ENCODE measurements at places on chromosomes 7 and 10.

DNA sequence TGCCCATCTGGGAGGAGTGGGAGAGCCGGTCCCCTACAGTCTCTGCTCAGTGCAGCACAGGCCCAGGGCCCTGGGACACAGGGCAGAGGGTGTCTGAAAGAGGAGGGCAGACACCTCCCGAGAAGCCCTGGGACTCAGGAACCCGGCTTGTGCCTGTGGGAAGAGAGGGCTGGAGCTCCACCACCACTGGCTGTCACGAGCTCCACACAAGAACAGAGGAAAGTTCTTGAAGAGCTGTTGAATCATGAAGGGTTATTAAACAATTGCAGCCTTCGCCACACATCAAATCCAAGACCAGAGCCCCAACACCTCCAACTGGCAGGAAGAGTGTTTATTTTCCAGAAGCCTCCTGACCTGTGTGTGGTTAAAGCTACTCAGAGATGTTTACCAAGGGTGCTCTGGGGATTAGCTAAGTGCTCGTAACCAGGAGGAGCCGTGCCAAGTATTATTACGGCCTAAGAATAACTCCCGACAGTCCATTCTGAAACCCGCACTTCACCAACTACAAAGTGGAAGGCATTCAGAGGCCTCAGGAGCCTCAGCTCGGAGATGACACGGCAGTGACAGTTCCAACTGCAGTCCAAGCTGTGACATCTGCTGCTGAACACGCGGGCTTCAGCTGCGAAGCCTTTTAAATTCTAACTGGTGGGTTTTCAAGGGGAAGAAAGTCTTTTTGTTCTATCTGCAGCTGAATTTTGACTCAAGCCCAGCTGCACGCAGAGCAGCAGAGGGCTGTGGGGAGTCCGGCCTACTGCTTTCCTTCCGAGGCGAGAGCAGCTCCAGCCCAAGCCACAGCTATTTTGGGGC is 75.1 kb downstream of the MAD1L1 start:
- no peak for DNase-seq

DNA sequence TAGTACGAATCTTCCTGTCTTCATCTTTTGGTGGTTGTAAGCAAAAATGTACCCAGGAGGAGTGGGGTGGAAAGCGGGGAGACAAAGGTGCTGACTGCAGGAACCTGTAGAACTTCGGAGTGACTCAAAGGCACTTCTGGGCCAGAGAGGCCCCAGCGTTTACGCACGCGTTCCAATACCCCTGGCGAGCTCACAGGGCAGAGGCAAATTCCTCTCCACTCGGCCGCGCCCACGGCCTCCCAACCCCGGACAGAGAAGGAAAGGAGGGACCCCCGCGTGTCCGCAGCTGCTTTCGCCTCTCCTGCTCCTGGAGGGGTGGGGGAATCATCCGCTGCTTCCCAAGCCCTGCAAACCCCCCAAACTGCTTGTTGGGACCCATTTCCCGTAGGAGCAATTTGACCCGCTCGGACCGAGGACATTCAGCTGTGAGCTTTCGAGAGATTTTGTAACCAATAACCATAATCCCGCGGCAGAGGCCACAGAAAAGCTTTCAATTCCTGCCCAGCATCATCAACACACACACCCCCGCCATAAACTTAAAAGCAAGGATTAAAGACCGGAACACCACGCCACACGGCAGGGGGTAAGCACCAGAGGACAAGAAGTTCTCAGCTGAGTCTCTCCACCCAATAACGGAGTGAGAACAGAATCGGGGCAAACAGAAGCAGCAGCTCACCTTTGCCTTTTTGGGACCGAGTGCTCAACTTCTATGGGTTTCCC is 2.3 kb downstream of the IGF2BP3 start:
- no peak for DNase-seq

DNA sequence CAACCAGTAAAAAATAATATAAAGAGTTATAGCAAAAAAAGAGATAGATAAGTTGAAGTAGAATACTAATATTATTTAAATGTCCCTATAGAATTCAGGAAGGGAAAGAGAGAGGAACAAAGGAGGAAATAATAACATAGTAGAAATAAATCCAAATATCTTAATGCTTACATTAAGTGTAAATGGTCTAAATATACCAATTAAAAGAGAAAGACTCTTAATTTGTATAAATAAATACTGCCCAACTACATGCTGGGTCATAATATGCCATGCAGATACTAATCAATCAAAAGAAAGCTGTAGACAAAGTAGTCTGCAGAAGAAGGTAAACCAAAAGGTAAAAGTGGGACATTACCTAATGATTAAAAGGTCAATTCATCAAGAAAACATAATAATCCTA is 43.3 kb upstream of the VIPR2 start:
- no peak for DNase-seq

- DNase-seq: no peak
These were observed 2.8 kb upstream of the HIBADH start for GRCh38 chr7:27665531-27665930.

- DNase-seq: no peak
These were observed 73.4 kb upstream of the CARD11 start for GRCh38 chr7:3117081-3117480.

- no peak for DNase-seq
These were observed 236.4 kb downstream of the PRPF18 start for GRCh38 chr10:13823096-13823708.

GRCh38 chr7:147584771-147585193 is 1005.8 kb upstream of the C7orf33 start:
- no peak for DNase-seq

GRCh38 chr10:126147866-126148587 is 240.2 kb downstream of the ADAM12 start:
- DNase-seq: no peak

- DNase-seq: no peak
These were observed 12.8 kb downstream of the CDHR3 start for GRCh38 chr7:105975770-105976417.

- DNase-seq: no peak
These were observed 36.5 kb upstream of the TMEM140 start for GRCh38 chr7:135111379-135111778.

DNA sequence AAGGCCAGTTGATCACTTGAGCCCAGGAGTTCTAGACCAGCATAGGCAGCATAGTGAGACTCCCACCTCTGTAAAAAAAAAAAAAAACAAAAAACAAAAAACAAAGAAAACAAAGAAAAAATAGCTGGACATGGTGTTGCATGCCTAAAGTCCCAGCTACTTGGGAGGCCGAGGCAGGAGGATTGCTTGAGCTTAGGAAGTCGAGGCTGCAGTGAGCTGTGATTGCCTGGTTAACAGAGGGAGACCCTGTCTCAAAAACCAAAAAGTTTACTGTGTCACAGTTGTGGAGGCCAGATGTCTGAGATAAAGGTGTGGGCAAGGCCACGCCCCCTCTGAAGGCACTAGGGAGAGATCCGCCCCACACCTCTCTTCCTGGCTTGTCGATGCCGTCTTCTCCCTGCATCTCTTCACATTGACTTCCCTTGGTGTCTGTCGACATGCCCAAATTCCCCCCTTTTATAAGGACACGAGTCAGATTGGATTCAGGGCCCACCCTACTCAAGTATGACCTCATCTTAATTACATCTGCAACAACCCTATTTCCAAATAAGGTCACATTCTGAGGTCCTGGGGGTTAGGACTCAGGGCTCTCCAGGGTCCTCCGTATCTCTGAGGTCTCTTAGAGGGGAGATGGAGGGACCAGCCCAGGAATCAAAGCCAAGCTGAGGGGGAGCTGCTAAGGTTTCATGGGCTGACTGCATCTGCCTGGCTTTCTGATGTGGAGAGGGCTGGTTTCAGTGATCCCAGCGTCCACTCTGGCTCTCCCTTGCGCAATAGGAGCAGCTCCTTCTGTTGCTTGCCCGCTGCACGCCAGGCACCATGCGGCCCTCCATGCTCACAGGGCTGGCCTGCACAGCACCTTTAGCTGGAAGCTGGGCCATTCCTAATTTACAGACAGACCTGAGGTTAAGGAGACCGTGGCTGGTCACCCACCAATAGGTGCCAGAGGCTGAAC is 23.1 kb downstream of the AGAP3 start:
- DNase-seq: no peak

GRCh38 chr10:96285331-96285752 is 14.0 kb upstream of the BLNK start:
- no peak for DNase-seq

GRCh38 chr10:77638321-77639101 is 903 bp upstream of the KCNMA1 start:
- DNase-seq: no peak

GRCh38 chr10:44404741-44405437 is 20.0 kb upstream of the CXCL12 start:
- DNase-seq: no peak

DNA sequence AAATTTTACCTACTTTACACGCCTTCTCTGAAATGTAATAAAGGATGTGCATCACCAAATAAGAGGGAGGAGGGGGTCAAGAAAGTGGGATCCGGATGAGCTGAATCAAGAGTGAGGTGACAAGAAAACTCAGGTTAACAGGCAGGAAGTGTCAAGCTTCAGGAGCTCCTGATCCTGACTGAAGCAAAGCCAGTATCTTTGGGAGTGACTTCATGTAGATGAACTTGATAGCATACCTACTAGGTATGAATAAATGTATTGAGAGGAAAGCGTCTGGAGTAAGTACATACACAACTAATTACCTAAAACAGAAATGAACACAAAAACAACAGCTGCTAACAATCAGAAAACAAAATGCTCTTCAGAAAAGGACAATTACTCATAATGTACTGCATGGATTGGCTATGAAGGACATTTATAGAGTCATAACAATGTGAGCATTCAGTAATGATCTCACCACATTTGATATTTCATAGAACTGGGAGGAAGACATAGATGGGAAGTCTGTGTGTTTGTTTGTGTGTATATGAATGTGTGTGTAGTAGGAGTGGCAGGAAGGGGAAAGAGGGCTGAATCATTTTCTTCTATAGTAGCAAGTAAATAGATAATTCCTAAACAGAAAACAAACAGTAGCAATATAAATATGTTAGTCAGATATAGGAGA is 29.4 kb downstream of the PRKG1 start:
- DNase-seq: no peak

GRCh38 chr10:122462533-122463465 is 1.4 kb downstream of the HTRA1 start:
- no peak for DNase-seq

- no peak for DNase-seq
These were observed 495.6 kb upstream of the KLF6 start for GRCh38 chr10:4280461-4281189.

GRCh38 chr7:84219310-84219709 is 24.7 kb upstream of the SEMA3A start:
- DNase-seq: no peak

- DNase-seq: no peak
These were observed 5.6 kb downstream of the NPC1L1 start for GRCh38 chr7:44535348-44536064.

Measured in T-helper 9 cell (primary cell).